Fibroblast of skin of scalp (primary cell): ENCODE measurements at places on chromosomes 1 and 21.

GRCh38 chr1:46301808-46302640 is 1.4 kb downstream of the LRRC41 start:
- DNase-seq: peak; percentile 59

DNA sequence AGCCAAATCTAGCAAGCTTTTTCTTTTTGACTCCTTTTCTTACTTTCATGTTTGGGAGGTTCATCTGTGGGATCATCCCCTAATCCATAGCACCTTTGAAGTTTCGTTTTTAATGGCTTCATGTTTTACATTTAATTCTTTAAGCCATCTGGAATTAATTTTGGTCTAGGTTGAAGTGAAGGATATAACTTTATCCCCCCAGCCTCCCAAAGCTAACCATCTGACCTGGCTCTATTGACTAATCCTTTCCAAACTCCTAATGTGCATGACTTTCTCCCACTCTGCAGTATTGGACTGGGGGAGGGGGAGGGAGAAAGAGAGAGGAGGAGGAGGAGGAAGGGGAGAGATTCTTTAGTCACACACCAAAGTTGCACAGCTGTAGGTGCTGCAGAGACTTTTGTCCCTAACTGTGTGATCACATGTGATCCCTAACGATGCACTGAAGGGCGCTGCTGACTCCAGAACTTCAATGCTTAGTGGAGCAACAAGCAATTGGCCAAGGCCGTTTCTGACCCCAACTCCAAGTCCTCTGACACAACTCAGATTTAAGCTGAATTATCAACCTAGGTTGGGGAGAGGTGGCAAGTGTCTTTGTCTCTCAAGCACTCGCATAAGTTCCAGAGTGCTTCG is 191.6 kb downstream of the HUNK start:
- DNase-seq: peak; percentile 35

DNA sequence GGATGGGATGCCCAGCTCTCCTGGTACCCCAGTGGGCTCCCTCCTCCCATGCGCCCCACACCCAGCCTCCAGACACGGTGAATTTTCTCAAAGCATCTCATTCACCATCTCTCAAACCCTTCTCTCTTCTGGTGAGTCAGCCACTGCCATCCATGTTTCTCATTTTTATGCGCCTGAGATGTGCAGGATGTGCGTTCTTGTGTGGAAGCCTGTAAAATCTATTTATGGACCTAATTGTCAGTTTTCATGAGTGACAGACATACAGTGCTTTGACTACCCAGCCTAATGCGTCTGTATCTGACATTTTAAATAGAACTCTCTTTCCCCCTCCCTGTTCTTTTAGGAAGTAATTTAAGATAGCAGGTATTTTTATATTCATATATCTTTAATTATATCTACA is 158.8 kb downstream of the DAB1 start:
- DNase-seq: no peak

DNA sequence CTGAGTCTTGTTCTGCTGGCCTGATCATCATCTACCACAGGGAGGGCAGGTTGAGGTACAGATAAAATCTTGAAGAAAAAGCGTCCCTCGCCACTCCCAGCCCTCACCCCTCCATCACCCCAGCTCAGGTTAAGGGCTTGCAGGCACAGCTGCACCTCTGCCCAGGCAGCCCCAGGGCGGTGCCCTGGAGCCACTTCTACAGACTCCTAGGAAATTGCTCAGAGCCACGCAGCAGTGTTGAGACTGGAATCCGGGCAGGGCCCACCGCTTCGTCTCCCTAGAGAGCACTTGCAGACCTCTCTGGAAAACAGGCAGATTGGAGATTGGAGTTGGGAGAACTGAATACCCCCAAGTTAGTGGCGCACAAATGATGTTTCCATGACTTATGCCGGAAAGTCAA is 35.3 kb downstream of the VN1R5 start:
- DNase-seq: no peak

DNA sequence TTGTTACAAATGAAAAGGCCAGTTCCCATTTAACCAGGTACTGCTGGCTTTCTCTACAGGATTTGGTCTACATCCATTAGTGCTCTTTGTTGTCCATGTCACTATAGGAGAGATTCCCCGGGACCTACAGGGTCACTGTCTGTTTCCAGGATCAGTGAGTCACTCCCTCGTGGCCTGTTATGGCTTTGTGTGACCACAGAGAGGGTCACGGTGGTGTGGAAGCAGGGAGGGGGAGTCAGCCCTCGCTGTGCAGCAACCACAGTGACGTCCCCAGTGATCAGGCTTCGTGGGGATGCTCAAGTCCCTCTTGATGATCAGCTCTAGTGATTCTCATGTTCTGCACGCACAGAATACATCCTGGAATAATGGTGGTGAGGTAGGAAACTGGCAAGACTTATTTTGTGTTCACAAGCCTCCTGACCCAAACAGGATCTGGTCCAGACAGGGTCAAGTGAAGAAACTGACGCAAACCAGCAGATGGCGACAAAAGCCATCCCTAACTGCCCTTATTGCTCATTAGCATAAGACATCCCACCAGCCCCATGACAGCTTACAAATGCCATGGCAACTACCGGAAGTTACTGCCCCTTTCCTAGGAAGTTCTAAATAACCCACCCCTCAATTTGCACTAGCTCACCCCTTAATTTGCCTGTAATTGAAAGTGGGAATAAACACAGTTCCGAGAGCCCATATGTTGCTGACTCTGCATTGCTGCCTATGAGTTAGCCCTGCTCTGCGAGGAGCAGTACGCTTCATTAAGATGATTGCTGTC is 98.5 kb downstream of the DISC1 start:
- peak; percentile 54 for DNase-seq

GRCh38 chr1:32861904-32862695 is 8.6 kb downstream of the FNDC5 start:
- no peak for DNase-seq

GRCh38 chr1:151984313-151984956 is 9.2 kb downstream of the S100A10 start:
- DNase-seq: peak; percentile 36

DNA sequence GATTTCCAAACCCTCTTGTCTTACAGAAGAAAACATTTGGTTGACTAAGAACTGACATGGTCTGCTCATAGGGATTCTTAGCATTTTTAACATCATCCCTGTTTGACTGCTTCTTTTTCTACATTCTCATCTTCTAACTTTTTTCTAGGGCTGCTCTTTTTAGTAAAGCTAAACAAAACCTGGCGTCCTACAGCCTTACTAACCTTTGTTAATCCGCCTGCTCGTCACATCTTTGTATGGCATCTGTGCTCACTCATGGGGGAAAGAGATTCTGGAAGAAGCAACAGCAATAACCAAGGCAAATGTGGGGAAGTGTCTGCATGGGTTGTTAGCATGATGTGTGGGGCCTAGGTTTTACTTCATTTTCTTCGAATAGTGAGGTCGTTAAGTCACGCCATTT is 92.0 kb downstream of the KIF1B start:
- no peak for DNase-seq

- DNase-seq: no peak
These were observed 301.3 kb downstream of the PLPP3 start for GRCh38 chr1:56278061-56278460.

GRCh38 chr1:217004776-217005436 is 281.7 kb upstream of the ESRRG start:
- DNase-seq: no peak

DNA sequence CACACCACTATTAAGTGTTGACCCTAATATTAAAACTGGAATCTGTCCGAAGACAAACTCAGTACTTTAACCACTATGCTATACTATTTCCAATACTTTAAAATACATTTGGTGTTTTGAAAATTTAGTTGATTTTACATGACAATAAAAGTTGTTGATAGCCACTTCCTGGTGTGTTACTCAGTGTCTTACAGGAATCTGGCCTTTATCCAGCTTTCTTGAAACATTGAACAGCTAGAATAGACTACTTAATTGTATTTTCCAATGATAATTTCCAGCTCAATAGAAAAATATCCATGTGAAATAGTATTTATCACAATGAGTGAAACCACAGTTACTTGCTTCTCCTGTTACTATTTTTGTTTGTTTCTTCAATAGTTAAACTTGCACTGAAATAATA is 369.6 kb upstream of the ADGRL4 start:
- DNase-seq: no peak

DNA sequence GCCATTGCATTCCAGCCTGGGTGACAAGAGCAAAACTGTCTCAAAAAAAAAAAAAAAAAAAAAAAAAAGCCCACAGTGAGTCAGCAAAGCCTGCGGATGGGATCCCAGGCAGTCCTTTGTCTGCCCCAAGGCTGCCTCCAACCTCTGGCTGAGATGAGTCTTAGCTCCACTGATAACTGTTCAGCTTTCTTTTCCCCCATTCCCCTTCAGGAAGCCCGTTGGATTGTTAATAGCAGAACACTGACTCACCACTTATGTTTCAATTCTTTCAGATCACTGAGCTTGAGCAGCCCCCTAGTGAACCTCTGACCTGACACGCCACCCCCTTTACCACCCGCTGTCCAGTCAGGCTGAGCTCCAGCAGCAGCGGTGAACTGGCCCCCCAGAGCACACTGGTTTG is 57.5 kb downstream of the ERG start:
- DNase-seq: peak; percentile 97

GRCh38 chr1:227869851-227870305 is 54.4 kb downstream of the PRSS38 start:
- DNase-seq: peak; percentile 62

DNA sequence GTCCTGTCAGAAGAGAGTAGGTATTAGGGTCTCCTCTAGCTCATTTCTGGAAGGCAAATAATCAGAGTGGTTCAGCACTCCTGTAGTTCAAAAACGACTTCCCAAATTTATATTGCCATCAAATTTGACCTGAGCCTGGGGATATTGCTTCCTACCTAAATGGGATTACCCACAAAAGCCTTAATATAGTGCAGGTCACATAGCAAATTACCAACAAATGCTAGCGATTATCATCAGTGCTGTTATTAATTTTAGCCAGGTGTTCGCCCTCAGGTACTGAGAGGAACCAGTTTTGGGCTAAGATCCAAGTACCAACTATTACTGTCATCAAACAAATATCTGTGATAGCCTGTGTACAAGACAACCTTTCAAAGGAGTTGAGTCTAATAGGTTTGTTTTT is 661.8 kb upstream of the PTBP2 start:
- no peak for DNase-seq

GRCh38 chr1:99352821-99353220 is 88.5 kb downstream of the PLPPR4 start:
- no peak for DNase-seq

- no peak for DNase-seq
These were observed 20.3 kb downstream of the ZYG11A start for GRCh38 chr1:52862666-52863458.

- peak; percentile 22 for DNase-seq
These were observed 131.9 kb upstream of the LYPLAL1 start for GRCh38 chr1:219041818-219042217.

GRCh38 chr1:178294654-178295053 is 200.8 kb downstream of the RASAL2 start:
- no peak for DNase-seq

DNA sequence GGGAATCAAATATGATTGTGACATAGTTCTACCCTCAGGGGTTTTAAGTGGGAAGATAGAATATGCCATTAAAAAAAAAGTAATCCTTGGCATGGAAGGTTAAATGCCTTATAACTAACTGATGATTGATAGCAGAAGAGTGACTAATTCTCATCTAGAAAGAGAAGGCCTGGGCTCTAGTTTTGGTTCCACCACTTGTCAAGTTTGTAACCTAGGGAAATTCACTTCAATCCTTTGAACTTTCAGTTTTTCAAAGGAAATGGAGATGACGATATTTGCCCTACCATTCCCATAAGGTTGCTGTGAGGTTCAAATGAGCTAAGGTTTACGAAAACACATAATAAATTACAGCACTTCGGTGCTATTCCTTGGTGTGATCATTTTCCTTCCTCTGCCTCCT is 88.5 kb downstream of the GPR88 start:
- DNase-seq: no peak

DNA sequence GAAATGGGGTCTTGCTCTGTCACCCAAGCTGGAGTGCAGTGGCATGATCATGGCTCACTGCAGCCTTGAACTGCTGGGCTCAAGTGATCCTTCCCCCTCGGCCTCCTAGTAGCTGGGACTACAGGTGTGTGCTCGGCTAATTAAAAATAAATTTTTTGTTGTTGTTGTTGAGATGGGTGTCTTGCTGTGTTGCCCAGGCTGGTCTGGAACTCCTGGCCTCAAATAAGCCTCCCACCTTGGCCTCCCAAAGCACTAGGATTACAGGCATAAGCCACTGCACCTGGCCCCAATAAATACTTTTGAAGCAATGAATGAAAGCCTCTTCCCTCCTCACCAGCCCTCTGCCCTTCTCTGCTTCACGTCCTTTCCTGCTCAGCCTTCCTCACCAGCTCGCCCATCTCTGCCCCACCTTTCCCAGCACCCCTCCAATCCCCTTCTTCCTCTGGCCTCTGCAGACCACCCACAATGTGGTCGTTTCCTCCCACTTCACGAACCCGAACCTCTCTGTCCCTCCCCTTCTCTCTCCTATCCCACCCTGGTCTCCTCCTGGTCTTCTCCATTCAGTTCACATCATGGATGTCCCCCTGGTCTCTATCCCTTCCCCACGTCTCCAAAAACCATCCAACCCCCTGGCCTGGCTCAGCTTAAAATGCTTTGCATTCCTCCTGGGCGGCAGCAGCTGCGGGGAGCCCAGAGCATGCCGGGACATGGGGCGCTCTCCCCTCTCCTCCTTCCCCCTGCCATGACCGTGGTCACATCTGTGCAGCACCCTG is 38.4 kb downstream of the RAP1GAP start:
- DNase-seq: peak; percentile 37

DNA sequence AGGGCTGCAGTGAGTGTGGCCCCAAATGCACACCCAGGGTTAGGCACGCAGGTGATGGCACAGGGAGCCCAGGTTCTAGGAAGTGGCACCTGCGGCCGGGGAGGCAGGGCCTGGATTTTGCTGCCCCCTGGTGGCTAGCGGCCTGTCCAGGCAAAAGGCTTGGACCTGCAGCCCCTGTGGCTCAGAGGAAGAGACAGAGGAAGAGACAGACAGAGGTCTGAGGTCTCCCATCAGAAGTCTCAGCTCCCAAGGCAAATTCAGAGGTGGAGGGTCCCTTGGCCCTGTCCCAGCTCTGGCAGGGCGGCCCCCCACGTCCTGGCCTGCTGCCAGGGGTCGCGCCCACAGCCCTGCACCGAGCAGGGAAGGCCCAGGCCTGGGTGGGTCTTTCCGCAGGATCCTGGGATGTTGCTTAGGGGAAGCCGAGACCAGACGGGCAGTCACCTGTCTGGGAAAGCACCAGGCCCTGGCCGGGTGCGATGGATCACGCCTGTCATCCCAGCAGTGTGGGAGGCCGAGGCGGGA is 8.0 kb upstream of the TNFRSF14 start:
- DNase-seq: peak; percentile 60

- peak; percentile 87 for DNase-seq
These were observed 39.8 kb upstream of the CLIC4 start for GRCh38 chr1:24705260-24706073.

DNA sequence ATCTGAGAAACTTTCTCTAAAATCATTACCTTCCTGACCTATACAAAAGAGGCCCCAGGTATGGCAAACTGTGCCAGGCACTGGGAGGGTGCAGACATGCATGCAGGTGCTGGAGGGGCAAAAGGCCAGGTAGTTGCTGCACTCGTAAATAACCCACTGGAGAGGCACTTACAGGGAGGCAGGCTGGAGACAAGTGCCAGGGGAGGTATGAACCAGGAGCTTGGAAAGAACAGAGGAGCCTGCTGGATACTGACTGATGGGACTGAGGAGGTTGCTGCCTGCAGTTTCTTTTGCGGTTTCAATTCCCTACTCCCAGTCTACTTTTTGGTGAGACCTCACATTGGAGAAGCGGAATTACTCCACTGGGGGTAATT is 113.9 kb downstream of the DSCAM start:
- no peak for DNase-seq

GRCh38 chr1:174990382-174990999 is 9.3 kb upstream of the CACYBP start:
- DNase-seq: peak; percentile 39
